Stomach (tissue), 19 donors: ENCODE measurements at places on chromosomes 1 and 21. TPM values are rescaled to one million over a fixed set of nuclear protein-coding genes. Genes with fewer than 3 reads are reported as not detected.
A peak's percentile ranks its signal among the peaks of the same experiment; 100 is the strongest.

GRCh38 chr1:172088256-172088655 is 247.0 kb downstream of the DNM3 start:
- peak; percentile 66 for DNase-seq

DNA sequence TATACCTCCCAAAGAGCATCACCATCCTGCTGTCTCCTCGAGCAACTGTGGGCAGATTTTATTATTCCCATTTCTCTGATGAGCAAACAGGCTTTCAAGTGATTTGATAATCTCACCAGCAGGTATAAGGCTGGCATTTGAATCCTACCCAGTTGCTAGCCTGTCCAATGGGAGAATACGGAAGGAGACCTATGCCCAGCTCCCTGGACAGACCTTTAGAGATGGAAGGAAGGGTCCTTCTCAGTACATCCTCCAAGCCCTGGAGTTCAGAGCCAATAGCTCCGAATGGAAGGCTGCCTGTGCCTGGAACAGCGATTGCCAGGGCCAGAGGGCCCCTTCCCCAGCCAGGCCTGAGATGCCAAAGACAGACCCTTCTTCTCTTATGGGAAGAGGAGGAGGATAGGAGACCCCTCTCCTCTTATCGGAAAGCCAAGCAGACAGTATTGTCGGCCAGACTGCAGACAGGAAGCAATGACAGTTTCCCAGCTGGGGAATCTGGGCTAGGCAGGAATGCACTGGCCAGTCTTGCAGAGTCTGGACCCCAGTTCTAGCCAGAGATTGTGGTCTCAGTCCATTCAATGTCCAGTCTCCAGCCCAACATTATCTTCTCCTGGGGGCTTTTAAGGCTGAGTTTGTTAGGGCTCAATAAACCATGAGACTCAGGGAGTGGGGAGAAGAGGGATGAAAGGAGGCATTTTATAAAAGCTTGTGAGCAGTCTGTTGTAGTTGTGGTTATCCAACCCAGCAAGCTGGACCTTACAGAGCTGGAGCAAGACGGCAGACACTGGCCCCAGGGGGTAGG is 2.0 kb downstream of the IFFO2 start:
- DNase-seq = peak; percentile 51

GRCh38 chr1:209706622-209707021 is 2.0 kb downstream of the HSD11B1 start:
- DNase-seq = no peak

- DNase-seq = no peak
Observed at GRCh38 chr1:102954576-102954975, 153.7 kb downstream of the COL11A1 start.

DNA sequence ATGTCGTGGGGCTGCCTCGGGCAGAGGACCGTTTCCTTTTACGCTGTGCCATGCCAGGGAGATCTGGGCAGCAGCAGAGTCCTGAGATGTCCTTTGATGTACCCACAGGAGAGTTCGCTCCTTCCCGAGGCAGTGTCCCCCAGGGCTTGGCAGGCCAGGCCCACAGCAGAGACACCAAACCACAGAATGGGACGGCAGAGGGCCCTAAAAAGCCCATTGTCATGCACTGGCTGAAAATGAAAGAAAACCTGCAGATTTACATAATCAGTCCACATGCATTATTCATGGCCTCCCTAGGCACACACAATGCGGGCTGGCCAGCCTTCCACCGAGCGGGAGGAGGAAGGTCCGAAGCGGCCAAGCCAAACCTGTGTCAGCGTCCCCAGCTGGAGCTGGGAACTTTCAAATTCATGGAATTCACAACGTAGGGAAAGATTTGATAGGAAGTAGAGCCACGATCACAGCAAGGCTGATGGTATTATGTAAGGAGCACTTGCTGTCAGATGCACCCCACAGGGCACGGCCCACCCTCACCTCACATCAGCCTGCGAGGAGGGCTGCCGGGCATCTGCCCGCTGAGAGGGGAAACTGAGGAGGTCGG is 25.3 kb upstream of the EFHD2 start:
- no peak for DNase-seq

URB1 gene
- total RNA-seq = 15.4 TPM
